ENCODE measurements at places on chromosomes 16 and 17.

GRCh38 chr16:78599271-78599670 lies 499.8 kb downstream of the WWOX start:
- no peak for DNase-seq

- DNase-seq: peak; percentile 19
Observed at GRCh38 chr16:11328172-11329070, 16.8 kb upstream of the RMI2 start.

- DNase-seq: no peak
Observed at GRCh38 chr17:62619417-62620155, 7.9 kb upstream of the MRC2 start.

- no peak for DNase-seq
Observed at GRCh38 chr17:17902877-17903276, 66.1 kb upstream of the SREBF1 start.

DNA sequence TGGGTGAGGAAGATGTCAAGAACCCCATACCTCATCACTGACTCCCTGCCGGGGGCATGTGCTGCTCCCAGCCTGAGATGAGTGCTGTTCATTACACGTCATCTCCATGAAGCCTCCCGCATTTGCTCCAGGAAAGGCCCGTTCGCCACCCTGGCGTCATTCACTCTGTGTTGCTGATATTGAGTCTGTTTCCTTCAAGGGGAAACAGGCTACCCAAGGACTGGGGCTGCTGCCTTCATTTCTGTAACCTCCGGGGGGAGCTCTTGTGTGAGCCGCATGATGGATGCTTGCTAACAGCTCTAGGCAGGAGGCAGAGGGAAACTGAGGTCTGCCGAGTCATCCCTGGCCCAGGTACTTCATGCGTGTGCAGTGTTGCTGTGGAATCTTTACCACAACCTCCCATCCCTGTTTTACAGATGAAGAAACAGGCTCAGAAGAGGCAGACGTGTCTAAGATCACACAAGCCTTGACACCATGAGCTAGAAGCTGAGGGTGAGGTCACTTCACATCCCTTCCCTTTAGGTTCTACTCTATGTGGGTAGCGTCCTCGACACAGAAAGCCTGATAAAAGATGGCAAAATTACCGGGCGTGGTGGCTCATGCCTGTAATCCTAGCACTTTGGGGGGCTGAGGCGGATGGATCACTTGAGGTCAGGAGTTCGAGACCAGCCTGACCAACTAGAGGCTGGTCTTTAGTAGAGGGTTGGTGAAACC lies 3.5 kb upstream of the ARMC5 start:
- DNase-seq: no peak

DNA sequence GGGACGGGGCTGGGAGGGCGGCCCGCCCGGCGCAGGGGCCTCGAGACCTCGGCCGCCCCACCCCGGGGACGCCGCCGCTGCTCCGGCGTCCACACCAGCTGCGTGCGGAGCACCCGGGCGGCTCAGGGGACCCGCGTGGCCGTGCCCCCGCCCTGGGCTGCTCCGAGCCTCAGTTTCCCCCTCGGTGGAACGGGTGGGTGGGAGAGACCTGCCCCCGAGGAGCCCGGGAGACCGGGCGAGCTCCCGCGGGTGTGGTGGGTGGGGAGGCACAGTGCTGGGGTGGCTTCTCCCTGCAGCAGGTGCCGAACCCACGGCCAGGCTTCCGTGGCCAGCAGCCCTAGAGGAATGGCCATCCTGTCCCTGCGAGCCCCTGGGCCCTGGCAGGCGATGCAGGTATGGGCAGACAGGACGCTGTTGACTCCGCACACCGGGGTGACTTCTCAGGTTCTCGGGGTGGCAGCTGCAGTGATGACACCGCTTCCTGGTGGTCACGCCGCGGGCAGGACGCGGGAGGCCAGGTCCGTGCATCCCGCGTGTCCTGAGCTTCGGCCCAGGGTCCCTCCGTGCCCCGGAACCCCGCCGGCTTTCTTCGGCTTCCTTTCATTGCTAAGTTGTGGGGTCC lies 677 bp downstream of the DEF8 start:
- DNase-seq: no peak

DNA sequence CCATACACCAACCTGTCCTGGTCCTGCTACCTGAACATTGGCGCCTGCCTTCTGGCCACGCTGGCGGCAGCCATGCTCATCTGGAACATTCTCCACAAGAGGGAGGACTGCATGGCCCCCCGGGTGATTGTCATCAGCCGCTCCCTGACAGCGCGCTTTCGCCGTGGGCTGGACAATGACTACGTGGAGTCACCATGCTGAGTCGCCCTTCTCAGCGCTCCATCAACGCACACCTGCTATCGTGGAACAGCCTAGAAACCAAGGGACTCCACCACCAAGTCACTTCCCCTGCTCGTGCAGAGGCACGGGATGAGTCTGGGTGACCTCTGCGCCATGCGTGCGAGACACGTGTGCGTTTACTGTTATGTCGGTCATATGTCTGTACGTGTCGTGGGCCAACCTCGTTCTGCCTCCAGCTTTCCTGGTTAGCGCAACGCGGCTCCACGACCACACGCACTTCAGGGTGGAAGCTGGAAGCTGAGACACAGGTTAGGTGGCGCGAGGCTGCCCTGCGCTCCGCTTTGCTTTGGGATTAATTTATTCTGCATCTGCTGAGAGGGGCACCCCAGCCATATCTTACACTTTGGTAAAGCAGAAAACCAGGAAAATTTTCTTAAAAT lies 21.5 kb downstream of the TMEM204 start:
- DNase-seq: no peak

GRCh38 chr16:76696876-76697275 lies 419.7 kb downstream of the CNTNAP4 start:
- DNase-seq: no peak

DNA sequence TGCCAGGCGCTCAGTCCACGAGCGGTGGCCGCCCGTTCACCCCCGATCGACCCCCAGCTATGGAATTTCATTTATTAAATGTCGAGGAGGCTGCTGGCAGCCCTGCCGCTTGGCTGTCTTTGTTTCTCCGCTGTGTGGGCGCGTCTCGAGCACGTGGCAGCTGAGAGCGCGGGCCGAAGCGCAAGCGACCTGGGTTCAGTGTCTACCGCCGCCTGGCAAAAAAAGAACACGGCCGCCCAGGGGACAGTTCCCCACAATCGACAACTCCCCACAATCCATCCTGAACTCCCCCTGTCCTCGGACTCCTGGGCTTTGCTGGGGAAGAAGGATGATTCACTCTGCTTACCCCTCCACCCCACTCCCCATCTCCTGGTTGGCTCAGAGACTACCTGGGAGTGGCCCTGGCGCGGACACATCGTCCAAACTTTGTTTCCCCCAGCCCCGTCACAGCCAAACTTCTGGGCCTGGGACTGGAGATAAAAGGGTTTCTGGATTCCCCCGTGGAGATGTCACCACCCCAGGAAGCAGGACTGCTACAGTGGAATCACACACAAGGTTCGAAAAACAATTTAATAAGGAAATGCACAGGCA lies 1.7 kb upstream of the ANKRD13B start:
- DNase-seq: no peak

DNA sequence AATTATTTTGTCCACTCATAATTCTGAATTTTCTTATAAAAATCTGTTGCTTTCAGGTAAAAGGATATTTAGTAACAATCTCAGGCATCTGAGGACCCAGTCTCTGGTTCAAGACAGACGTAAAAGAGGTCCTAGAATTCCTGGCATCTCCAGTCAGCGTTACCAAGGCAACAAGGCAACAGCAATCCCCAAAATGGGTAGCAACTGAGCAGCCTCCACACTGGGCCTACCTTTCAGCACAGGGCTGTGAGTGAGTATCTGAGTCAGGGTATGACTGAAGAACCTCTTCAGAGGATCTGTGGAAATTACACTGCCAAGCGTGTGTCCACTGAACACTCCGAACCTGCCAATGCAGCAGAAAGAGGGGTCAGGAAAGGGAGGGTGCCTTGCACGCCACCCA lies 20.8 kb downstream of the FANCA start:
- DNase-seq: no peak

DNA sequence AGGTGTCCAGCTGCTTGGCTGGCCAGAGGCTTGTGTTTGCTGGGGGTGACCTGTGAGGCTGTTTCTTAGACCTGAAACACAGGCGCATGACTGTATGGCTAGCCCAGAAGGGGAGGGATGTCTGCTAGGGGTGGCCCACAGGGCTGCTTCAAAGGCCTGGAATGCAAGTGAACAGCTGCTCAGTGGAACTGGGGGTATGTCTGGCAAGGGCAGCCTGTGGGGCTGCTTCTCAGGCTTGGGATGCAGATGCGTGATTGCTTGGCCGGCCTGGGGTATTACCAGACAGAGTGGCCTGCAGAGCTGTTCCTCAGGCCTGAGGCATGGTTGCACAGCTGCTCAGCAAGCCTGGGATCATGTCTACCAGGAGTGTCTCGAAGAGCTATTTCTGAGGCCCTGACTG lies 20.5 kb downstream of the TANC2 start:
- no peak for DNase-seq

DNA sequence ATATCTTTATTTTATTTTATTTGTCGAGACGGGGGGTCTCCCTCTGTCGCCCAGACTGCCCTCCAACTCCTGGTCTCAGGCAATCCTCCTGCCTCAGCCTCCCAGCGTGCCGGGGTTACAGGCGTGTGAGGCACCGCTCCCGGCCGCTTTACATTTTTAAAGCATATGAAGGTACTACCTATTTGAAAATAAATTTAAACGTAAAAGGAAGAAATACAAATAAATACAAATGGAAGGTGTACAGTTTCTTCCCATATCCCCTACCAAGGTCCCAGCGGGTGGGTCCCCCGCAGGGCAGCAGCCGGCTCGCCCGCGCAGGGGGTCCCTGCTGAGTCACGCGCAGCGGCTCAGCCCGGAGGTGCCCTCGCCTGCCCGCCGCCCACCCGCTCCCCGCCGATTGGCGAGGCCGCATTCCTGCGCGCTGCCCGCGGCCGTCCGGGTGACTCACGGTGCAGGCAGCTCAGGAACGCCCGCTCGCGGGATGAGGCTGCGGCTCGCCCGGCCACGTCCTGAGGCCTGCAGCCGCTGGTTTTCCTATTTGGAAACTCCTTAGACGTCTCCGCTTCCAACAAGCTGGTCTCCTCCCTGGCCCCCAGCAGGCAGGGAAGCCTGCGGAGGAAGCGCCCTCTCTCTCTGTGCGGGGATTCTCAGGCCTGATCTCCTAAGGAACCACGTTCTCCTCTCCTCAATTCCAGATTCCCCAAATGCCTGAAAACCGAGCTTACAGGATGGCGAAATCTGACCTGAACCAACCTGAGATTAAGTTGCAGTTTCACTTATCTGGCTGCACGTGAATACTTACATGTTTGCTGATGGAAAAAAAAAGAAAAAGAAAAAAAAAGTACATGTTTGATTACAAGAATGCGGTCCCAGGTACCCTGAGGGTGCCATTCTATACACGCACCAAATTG lies 54.8 kb upstream of the MAP3K14 start:
- no peak for DNase-seq

DNA sequence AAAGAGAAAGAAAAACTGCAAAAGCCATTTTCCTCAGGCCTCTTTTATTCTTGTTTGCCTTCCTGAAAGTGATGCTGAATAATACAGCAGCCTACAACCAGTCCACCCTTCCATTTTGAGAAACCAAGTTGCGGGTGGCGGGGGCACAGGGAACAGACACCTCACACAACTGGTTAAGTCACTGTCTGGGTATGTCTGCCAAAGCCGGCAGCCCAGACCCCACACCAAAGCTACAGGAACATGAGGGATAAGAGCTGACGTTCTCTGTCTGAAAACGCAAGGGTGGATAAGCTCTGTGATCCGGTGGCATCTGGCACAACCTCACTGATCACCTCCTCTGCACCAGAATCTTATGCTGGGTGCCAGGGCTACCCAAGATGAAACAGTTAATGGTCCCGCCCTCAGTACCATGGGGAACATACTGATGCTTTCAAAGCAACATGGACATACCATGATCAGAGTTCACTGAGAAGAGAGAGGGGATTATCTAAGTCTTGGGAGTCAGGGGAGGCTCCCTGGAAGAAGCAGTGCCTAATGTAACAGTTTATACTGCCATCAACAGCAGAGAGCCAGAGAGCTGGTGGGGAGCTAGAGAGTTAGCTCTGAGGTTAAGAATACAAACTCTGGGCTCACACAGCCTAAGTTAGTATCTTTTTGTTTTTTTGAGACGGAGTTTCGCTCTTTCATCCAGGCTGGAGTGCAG lies 53.5 kb downstream of the ERCC4 start:
- no peak for DNase-seq

- DNase-seq: no peak
Observed at GRCh38 chr17:79835953-79836509, 3.2 kb downstream of the CBX4 start.

GRCh38 chr16:77190190-77190477 lies 856 bp upstream of the MON1B start:
- no peak for DNase-seq

- no peak for DNase-seq
Observed at GRCh38 chr16:4684763-4685162, 8.6 kb upstream of the NUDT16L1 start.

- DNase-seq: no peak
Observed at GRCh38 chr17:52524096-52524637, 365.7 kb upstream of the CA10 start.

DNA sequence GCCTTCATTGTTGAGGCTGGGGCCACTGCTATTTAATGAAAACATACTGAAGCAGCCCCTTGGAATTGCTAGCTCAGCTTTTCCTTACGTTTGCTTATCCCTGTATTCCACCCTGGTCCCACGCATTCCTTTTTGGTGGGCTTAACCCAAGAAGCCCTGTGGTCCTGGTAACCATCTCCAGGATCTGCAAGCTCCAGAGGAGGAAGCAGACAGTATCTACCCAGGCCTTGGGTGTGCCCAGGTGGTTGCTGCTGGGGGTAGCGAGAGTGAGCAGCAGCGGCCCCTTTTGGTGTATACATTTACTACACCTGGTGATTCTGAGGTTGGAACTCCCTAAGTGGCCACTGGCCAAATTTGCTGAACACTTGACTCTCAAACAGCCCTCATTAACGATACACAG lies 97.7 kb downstream of the CBLN1 start:
- DNase-seq: no peak

DNA sequence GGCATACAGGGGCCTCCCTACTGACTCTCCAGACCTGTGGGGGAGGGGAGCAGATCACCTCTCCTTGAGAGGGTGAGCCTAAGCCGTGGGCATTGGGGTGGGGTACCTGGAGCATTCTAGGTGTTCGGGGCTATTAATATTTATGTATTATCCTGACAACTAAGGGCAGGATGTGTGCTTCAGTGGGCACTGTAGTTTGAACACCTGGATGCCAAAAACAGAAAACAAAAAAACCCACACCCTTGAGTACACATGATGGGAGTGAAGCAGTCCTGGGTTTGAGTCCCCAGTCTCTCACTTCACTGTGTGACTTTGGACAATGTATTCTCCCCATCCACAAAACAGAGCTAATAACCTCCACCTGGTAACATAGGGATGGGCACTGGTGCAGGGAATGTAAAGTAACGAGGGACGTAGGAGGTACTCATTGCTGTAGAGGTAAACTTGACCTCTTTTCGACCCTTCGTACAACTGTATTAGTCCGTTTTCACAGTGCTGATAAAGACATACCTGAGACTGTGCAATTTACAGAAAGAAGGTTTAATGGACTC lies 257.8 kb downstream of the CPPED1 start:
- DNase-seq: no peak
